Activated T-helper 1 cell treated with anti-CD3 and anti-CD28 coated beads, Interleukin-2, amount 50 U/mL, for 16 hours (primary cell): ENCODE measurements at places on chromosomes 2 and 18.

DNA sequence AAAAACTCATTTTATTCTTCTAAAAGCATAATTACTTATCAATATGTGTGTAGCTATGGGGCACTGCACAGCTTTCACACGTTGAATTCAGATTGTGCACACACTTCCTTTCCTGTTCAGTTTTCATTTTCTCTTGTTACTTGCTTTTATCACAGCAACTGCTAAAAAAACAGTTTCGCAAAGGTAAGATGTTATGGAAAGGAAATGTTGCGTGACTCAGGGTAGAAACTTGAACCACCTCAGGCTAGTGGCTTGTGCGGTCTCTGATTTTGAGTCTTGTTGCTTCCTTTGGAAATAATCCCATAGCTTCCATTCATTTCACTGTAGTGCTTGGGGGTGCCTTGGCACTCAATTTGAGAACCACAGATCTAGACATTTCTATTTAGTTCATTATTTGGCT lies 171.9 kb downstream of the FMNL2 start:
- DNase-seq = no peak

DNA sequence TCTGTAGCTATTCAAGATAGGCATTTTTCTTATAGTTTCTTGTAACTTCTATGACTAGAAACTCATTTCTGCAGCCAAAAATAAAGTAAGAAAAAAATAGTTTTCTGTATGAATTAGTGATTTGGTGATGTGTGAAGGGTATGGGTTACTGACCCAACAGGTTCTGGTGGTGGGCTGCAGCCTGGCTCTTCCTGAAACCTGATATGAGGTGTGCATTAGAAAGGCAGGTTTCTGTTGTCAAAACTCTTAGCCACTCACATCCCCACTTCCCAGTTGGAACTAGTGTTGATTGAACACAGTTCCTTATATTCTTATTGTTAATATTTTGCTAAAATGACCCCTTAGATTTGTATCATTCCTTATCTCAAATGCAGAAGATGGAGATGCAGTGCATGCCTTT lies 330.8 kb downstream of the THSD7B start:
- DNase-seq = no peak

DNA sequence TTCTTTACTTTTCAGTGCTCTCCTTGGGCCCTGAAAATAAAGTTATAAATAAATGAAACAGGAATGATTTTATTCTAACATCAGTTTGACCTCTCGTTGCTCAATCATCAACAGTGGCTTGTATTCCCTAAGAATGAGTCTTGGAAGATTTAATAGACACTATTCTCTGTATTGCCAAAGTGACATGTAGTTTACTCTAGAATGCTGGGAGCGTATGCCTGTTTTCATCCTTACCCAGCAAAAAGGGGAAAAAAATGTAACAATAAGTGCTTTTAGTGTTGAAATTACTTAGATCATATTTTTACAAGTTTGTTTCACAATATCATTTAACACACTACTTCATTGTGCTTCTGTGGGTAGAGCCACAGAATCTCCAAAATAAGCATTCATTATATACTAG lies 240.6 kb upstream of the CWC22 start:
- no peak for DNase-seq

DNA sequence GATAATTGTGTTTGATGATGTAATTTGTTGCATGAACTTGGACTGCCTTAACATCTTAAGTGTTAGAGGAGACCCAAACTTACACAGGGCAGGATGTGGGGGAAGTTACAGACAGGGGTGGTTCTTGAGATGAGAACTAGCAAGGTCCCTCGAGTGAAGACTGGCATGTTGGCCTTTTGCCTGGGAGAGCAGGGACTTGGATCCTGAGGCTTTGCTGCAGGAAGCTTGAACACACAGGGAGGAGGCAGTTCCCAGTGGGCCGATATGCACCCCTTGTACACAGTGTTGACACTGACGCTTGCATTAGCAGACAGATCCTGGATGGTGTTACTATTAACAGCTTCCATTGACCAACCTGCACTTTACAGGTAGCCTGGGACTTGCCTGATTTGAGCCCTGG lies 47.5 kb downstream of the CHRNA1 start:
- DNase-seq = no peak

GRCh38 chr2:88813612-88814011 lies 122.1 kb downstream of the RPIA start:
- no peak for DNase-seq

DNA sequence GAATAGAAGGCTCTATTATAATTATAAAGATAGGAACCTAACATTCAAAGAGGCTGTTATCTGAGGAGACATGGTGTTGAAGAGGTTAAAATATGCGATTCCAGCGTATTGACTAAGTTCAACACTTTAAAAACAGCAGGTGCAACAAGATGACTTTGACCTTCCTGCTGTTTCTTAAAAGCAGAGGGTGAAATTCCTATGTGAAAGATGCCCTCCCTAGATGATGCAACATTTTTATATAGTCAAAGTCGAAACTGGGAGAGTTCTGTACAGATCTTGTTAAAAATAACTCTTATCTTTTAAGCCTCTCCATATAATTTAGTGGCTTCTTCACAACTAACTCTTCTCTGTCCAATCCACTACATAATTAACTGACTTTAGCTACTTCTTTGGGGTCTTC lies 4.4 kb upstream of the ACKR3 start:
- DNase-seq = no peak

DNA sequence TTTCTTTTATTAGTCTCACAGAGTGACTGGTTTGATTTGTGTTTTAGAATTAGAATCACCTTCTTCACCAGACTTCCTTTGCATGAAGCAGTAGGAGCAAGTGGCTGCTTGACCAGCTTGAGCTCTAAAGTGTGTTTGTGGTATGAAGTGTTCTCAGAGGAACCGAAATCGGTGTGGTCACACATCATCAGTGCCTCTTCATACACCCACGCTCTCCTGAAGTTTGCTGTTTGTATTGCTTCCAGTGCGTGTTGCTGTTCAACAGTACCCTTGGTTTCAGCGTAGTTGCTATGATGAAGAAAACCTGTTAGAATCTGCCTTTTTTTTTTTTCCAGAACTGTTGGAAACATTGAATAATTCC lies 77.9 kb downstream of the LIMS1 start:
- DNase-seq = peak; percentile 20

- DNase-seq = no peak
Measured at GRCh38 chr18:3479978-3480509, 30.1 kb downstream of the TGIF1 start.

- no peak for DNase-seq
Measured at GRCh38 chr2:70043252-70043875, 43.9 kb upstream of the PCBP1 start.

- DNase-seq = no peak
Measured at GRCh38 chr18:10705786-10706185, 180.0 kb downstream of the NAPG start.

GRCh38 chr2:195438692-195439091 lies 218.3 kb upstream of the SLC39A10 start:
- DNase-seq = no peak

DNA sequence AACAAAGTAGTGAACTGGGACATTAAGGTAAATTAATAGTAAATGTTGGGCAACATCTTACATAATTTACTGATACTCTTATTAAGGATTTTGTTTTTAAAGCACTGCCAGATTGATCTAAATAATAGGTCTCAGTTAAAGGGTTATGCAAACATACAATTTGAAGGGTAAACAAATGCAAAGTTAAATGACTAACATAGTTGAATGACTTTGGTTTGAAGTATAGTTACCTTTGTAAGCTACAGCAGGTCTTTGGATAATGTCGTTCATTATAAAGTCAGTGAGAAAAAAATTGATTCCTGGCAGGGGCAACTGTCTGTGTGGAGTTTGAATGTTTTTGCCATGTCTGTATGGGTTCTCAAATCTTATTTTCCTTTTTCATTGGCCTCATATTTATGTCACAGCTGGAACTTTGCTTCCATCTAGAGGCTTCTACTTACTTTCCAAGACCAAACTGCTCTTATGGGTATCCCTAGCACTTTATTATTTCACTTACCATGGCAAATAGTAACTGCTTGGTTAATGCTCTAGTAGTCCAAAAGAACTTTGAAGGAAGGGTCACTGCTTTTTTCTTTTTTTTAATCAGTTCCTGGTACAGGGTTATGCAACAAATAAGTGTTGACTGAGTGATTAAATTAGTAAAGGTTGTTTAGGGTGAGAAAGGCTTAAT lies 107.8 kb downstream of the NBEAL1 start:
- DNase-seq = no peak

DNA sequence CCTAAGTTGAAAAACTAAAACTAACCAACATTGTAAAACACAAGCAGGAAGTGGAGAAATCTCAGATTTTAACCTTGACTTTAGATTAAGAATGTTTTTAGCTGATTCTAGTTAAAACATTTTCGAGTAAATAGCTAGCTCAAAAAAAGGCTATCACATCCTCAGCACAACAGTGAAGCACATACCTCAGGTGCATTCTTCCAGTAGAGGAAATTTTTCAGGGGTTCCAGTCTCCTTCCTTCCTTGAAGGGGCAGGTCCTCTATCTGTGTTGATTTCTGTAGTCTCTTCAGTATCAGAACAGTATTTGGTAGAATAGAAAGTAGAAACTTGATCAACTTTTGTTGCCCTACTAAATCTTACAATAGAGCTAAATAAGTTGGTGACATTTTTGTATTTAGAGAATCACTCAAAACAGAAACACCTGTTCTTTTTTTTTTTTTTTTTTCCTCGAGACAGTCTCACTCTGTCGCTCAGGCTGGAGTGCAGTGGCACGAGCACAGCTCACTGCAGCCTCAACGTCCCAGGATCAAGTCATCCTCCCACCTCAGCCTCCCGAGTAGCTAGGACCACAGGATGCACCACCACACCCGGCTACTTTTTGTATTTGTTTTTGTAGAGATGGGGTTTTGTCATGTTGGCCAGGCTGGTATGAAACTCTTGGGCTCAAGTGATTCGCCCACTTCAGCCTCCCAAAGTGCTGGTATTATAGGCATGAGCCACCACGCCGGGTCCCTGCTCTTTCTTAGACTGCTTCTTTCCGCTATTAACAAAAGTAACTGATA lies 6.9 kb upstream of the GPR155 start:
- no peak for DNase-seq

DNA sequence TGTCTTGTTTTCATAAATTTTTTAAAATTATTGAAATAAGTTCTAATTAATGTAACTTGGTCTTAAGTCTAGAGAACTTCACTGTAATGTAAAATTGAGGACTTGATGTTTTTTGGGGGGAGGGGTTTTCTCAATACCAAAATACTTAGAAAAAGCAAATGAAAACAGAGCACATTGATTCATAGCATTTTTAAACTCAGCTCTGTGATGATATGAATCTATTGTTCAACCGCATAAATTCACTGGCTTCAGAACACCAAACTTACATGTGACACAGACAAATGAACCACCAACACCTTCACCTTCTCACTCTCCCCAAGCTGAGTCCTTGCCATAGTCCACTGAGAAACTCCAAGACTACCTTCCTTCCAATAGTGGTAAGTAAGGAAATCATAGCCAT lies 108.2 kb downstream of the ZNF521 start:
- no peak for DNase-seq

GRCh38 chr18:45688113-45688512 lies 35.9 kb upstream of the SLC14A1 start:
- DNase-seq = no peak

DNA sequence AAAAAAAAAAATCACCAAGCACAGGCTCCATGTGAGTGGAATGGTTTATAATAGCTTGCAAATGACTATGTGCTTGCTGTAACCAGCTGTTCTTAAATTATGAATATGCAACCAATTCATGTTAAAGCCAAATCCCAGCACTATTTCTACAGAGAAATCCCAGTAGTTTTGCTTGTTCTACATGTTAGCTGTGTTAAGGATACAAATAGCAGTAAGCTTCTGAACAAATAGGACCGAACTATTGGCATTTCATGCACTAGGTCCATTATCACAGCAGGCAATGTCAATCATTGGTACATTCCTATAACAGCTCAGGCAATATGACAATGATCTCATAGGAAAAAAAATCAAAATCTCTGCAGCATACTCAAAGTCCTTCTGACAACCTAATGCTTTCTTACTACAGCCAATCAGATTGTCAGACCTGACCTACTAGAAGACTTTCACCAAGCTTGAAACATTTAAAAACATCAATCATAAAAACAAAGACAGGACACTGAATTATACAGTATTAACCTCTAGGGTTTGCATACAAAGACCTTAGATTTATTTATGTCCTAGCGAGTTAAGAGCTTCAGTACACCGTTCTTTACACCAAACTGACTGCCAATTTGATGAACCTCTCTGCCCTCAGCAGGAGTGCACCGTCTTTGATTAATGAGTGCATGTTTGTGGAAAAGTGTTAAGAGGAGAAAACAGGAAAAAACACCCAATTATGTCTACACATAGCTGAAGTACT lies 6.4 kb downstream of the BAZ2B start:
- no peak for DNase-seq

DNA sequence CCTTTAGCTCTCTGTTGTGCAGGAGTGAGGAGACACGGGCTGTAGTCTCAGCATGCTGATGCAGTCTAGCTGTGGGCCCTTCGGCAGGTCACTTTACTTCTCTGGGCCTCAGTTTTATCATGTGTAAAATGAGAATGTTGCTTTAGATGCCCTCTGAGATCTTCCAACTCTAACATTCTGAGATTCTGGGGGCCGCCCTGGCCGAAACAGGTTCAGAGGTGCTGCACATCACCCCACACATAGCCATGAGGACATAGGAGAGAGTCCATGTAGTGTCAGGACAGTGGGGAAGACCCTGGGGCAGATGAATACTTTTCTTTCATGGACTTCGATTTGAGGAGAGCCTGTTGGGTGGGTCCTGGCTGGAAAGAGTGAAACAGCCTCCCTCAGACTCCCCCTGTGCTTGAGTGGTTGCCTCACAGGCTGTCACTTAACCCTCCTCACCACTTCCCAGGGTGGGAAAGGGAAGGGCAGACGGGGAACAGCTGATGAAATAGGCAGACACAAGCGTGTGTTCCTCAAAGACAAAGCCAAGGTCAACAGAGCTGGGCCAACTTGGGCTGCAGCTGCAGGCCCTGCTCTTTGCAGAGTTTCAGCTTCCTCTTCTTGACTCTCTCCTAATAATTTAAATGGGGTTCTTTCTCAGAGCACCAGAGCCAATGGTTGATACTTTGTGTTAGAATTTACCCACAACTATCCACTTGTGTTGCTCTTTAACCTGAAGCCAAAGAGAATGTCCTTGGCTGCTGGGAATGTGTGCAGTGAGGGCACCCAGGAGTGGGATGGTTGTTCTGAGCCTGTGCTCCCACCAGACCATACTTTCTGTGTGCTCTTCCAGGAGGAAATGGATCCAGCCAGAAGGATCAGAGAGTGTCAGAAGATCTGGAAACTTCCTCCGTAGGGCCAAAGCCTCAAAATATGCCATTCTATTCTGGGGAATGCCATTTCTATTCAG lies 14.7 kb upstream of the MRPL33 start:
- DNase-seq = no peak

DNA sequence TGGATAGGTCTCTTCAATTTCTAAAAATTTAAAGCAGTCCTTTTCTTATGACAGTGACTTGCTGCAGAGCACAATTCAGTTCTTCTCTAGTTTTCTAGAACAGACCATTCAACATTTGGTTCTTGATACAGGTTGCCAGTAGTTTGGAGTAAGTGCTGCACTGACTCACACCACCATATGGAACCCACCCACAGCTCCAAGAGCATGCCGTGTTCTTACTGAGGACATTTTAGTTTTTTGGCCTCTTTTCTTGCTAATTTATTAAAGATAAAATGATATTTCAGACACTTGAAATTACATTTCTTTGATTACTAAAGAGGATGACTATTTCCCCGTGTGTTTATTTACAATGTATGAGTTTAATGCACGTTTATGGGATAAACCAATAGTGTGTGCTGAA lies 120.0 kb downstream of the COL4A4 start:
- no peak for DNase-seq

GRCh38 chr18:50058731-50059130 lies 136.2 kb downstream of the MYO5B start:
- DNase-seq = no peak
